ENCODE measurements at places on chromosomes 4 and X.

DNA sequence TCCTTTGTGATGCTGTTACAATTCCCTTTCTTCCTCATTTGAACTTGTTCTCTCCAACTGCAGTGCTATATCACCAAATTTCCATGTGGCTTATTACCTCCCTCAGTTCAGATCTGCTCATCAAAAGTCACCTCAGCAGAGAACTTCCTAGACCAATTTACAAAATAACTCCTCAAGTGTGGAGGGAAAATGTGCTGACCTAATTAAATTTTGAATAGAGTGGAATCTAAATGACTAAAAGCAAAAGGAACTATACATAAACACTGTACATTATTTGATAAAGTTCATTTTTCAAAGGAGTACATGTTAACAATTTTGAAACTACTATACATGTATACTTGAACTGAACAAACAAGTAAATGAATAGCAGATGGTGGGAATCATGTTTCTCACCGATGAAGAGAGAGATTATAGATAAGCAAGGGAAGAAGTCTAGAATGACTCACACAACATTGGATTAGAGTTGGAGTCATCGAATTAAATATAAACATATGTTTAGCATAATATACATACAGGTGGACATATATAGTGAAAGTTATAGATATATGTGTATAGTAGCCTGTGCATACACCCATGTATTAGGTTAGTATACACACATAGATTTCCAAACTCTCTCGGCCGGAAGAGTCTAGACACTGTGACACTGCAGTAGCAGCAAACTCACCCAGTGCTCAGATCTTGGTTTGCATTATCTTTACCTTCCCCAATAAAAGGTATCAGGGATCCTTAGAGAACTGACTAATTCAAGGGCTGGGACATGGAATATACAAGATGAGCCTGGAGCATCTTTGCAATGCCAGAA, 318.7 kb downstream of the PCDH18 start:
- DNase-seq, result no peak

- no peak for DNase-seq
Observed at GRCh38 chr4:71064521-71064920, 71.1 kb downstream of the DCK start.

DNA sequence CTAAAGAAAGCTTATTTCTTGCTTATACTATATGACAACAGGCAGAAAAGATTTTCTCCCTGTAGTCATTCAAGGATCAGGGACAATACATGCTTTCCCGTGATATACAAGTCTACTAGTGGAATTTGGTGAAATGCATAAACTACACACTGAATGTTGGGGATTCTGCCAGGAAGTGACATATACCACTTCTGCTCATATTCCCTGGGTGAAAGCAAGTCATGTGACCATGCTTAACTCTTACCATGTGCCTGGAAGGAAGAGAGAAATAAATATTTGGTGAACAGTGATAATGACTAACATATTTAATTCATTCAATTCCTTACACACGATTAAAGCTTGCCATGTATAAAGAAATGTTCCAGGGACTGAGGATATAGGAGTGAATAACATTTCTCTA, 534.6 kb downstream of the PPARGC1A start:
- DNase-seq, result no peak

DNA sequence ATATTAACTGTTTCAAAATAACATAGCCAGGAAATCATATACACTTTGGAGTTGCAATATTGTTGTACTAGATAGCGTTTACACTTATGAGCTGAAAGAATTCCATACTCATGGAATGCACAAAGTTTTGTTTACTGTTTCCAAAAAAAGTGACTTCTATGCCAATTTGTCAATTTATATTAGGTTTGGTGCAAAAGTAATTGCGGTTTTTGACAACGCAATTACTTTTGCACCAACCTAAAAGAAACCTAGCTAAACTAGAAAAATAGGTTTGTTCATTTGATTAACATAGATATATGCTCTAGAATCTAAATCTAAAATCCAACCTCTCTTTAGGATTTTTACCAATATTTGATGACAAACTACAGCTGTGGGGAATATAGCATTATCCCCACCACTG, 15.2 kb downstream of the RXFP1 start:
- no peak for DNase-seq

DNA sequence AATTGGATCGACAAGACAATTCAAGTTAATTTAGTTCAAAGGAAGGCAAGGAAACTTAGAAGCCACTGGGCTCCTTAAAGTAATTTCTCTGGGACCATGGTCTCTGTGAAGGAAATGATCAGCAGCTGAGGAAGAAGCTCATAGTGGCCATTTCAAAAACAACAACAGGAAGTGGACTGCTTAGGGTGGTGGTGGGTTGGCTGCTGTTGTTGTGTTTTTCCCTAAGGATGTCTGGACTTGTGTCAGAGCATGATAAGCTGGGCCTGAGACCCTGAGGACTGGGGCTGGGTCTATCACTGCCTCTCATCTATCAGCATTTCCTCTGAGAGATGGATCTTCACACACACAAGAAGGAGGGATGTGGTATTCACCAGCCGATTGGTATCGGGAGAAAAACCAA, 18.3 kb downstream of the KDR start:
- DNase-seq, result no peak
